ENCODE measurements at places on chromosomes 16 and 17.

DNA sequence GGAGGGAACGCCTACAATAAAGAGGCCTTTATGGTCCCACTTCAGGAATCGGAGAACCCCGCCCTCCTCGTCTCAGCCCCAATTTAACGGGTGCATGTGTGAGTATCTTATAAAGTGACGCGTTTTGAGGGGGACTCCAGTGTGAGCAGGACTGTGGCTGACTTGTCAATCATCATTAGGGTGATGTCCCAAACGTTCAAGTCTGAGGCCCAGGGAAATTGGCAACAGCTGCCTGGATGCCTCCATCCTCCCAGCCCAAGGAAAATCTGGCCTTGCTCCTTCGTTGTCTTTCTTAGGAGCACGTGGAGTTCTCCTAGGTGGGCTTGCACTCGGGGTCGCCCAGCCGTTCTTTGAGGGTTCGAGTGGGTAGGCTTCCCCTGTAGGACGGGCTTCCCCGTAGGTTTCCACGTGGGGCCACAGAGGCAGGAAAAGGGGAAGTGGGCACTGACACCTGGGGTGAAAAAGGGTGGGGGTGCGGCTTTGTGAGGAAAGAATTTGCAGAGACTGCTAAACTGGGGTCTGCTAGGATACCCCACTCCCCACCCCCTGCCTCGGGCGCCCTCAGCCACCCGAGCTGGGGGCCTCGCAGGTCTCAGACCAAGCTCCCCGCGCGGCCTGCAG lies 561 bp upstream of the HERPUD1 start:
- DNase-seq: peak; percentile 42

- no peak for DNase-seq
These were observed 68.2 kb downstream of the PLD6 start for GRCh38 chr17:17137731-17138585.

DNA sequence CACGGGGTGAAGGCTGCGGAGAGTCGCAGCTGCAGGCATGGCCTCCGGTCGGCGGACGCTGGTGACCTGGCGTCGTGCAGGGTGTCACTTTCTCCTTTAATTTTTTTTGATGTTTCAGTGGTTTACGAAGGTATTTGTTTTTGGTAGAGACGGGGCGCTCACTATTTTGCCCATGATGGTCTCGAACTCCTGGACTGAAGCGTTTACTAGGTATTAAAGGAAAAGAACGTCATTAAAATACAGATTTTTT lies 17.1 kb downstream of the ZNF213 start:
- DNase-seq: no peak

DNA sequence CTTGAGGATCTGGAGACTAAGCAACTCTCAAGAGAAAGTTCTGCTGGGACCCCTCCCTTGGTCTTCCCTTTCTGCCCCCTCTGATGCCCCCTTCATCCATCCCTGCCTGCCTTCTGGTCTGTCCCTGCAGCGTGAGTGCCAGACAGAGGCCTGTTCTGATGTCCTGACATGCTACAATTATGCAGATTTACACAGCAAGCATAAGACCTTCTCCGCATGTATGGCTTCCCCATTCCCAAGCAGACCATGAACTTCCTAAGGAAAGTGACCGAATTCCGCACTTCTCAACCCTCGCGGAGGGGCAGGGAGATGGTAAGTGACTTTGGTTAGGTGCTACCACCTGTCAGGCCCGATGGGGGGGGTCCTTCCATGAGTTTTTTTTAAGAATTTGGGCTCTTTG lies 150.1 kb upstream of the SDK2 start:
- DNase-seq: no peak

DNA sequence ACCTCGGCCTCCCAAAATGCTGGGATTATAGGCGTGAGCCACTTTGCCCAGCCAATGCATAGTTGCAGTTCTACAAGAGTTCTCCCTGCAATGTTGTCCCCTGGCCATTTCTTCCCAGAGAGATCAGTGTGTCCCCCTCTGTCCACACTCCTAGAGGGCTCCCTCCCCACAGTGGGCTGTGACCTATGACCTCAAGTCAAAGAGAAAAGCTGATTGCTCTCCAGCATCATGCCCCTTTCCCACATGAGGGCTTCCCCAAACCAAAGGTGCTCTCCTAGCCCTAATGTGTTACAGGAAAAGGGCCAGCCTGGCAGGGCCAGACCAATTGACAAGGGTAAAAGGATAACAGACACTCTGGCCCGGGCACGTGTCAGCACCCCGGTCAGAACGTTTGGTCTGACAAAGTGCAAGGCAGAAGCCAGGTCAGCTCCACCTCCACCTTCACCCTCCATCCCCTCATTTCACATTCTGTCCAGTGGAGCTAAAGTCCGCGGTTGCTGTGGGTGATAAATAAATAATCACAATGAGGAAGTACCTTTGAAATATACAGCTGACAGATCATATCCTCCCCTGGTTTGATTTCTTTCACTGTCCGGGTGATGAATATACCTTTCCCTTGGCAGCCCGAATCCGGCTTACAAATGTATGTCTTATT lies 17.8 kb downstream of the TTLL6 start:
- no peak for DNase-seq

DNA sequence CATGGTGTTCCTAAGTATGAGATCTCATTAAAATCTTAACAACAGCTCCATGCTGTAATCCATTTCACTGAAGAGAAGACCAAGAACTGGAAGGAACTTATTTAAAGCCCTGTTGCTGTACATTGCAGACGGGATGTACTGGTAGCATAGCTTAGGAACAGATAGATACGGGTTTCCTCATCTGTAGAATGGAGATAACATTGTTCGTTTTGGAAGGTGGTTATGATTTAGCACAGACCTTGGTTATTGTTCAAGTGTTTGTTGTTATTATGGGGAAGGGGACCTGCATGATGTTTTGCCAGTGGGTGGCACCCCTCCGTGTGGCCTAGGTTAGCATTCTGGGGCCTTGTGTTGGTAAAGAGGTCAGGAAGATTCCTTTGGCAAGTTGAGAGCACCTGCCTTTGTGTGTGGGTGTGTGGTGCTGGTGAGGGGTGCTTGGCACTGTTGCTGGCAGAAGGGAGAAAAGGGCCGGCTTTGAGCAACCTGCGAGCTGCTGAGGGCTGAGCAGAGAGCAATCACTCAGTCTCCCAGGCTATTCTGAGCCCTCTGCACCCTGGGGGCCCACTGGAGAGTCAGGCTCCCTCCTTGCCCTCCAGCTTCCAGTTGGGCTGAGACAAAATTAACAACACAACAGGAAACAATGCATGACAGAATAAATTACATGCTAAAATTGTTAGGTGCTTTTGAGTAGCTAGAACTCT lies 2.3 kb downstream of the TAOK2 start:
- no peak for DNase-seq

- DNase-seq: no peak
These were observed 2.4 kb downstream of the TBC1D24 start for GRCh38 chr16:2477327-2477726.

- no peak for DNase-seq
These were observed 9.4 kb upstream of the TOP2A start for GRCh38 chr17:40427002-40427491.

GRCh38 chr16:80536238-80536637 lies 4.6 kb upstream of the DYNLRB2 start:
- no peak for DNase-seq

DNA sequence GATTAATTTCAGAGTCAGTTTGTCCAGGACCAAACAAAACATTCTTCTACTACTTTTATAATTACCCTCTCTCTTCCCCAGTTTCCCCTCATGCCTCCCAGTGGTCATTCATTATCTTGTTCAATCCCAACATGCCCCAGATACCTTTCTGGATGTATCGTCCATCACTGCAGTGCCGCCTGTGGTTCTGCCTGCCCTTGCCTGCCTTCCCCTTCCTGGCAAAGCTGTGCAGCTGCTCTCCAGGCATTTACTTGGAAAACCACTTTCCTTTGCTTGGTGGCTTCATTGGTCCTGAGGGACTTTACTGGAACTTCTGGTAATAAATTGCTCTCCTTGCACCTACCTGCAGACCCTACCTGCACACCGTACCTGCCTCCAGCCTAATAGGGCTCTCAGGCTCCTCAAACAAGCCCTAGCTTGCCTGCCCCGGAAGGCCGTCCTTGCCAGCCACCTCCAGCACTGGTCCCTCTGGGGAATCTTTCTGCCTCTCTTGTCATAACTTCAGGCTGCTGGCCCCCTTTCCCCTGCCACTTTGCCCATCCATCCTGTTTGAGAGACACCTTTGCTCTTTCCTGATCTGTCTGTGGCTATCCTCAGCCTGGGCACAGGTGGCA lies 19.5 kb upstream of the MSI2 start:
- DNase-seq: no peak

DNA sequence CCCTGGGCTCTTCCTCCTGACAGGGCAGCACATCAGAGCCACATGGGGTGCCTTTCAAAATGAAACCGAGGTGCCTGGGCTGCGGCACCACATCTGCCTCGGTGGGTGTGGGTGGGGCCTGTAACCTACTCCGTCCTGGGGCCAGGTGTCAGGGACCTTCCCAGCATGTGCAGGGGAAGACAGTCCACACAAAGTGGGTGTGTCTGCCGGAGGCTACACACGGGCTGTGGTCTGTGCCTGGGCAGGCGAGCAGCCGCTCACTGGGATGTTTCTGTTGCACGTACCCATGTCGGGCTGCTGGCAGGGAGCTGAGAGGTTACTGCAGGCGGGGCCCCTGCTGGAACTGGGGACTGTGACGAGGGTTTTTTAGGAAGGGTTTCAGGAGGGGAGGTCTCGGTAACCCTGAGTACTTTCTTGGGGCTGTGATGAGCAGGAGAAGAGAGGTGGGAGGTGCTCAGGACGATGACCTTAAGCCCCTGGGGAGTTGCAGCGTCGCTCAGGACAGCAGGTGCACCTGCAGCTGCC lies 351.2 kb downstream of the SEC14L1 start:
- DNase-seq: no peak

- no peak for DNase-seq
These were observed 36.2 kb downstream of the SREBF1 start for GRCh38 chr17:17800504-17801021.

DNA sequence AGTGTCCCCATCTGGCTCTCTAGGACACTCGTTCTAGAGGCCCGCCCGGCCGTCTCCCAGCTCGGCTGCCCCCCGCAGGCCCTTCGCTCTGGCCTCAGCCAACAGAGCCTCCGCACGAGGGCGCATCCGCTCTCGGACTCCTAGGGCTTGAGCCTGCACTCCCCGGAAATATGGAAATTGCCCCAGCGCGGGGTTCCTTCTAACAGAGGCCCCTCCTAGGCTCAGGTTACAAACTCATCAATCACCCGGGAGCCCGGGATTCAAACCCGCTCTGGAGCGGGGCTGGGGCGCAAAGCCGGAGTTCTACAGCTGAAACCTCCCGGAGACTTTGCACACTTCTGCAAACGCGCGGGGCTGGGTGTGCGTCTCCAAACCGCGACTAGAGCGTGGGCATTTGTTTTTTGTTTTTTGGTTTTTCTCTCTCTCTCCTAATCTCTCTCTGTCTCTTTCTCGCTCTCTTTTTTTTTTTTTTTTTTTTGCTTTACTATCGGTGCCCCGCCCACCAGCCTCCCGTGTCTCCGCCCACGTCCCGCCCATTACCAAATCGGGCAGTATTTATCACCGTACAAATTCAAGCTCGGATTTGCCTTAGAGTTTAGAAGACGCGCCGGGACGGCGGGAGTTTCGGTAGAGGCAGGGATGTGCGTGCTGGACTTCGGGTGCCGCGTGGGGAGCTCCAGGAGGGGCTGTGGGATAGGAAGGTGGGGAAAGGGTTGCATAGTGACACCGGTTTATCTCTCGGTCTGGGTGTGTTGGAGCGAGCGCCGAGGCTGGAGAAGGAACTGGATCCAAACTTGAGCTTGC lies 2.4 kb upstream of the FOXL1 start:
- DNase-seq: peak; percentile 48

GRCh38 chr16:58831386-58831785 lies 97.3 kb upstream of the GOT2 start:
- DNase-seq: no peak

DNA sequence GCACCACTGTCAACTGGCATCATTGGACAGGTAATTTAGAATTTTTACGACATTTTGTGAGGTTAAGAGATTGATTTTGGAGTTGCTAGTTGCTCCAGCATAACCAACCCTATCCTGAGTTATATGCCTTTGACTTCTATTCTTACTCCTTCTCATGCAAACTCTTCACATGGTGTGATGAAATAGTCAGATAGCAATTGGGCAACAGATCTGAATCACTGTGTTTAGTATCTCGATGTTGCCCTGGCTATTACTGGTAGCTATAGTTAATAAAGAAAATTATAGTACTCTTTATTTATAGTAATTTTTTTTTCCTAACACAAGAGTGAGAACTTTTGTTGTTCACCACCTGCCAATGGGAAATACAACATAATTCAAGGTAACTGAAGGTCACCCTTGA lies 494.8 kb upstream of the TOM1L1 start:
- no peak for DNase-seq

- DNase-seq: peak; percentile 56
These were observed 67.3 kb downstream of the ANKRD11 start for GRCh38 chr16:89422905-89423630.

- DNase-seq: no peak
These were observed 167.6 kb upstream of the FAM20A start for GRCh38 chr17:68768804-68769203.

GRCh38 chr16:58904291-58904690 lies 170.2 kb upstream of the GOT2 start:
- no peak for DNase-seq

DNA sequence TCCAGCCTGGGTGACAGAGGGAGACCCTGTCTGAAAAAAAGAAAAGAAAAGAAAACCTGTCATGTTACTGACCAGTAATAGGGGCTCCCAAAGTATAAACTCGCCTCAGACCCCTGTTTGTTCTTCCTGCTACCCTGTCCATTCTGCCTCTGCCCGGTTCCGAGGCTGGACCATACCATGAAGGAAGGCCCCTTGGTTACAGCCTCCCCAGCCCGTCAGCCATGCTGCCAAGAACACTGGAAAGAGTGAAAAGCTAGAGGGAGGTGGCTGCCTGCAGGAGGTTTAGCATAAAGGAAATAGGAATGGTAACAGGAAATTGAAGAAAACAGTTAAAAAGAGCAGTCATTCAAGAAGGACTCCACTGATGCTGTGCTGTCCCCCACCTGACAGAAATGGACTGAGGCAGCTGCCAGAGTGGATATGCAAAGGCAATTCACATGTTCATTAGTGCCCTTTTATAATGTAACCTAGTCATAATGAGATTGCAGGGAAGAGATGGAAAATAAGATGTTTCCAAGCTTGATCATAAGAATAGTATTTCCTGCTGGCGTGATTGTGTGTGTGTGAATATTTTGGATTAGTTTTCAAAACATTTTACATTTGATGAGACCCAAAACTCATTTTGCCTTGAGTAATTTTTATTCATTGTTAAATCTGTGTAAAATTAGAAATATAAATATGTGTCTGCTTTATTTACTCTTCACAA lies 102.6 kb downstream of the GOSR1 start:
- DNase-seq: no peak

- DNase-seq: no peak
These were observed 35.9 kb downstream of the NACA2 start for GRCh38 chr17:61555127-61555566.

DNA sequence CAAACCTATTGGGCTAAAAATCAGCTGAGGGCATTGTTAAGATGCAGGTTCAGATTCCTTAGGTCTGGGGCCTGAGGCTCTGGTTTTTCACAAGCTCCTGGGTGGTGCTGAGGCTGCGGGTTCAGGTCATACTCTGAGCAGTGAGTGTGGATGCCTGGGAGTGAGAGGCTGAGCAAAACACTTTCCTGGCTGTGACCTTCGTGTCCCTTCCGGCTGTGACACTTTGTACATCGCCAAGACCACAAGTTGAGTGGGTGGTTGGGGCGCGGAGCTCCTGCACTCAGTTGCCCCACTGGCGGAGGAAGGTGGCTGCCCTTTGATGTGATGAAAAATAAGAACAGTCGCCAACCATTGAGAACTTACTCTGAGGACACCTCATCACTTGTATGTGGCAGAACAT lies 24.8 kb downstream of the CCR7 start:
- DNase-seq: peak; percentile 64

Data from stimulated activated CD4-positive, alpha-beta T cell treated with anti-CD3 and anti-CD28 coated beads, Interleukin-2, amount 100 ng/mL, for 48 hours (primary cell).